ENCODE measurements at places on chromosomes 5 and 9.

DNA sequence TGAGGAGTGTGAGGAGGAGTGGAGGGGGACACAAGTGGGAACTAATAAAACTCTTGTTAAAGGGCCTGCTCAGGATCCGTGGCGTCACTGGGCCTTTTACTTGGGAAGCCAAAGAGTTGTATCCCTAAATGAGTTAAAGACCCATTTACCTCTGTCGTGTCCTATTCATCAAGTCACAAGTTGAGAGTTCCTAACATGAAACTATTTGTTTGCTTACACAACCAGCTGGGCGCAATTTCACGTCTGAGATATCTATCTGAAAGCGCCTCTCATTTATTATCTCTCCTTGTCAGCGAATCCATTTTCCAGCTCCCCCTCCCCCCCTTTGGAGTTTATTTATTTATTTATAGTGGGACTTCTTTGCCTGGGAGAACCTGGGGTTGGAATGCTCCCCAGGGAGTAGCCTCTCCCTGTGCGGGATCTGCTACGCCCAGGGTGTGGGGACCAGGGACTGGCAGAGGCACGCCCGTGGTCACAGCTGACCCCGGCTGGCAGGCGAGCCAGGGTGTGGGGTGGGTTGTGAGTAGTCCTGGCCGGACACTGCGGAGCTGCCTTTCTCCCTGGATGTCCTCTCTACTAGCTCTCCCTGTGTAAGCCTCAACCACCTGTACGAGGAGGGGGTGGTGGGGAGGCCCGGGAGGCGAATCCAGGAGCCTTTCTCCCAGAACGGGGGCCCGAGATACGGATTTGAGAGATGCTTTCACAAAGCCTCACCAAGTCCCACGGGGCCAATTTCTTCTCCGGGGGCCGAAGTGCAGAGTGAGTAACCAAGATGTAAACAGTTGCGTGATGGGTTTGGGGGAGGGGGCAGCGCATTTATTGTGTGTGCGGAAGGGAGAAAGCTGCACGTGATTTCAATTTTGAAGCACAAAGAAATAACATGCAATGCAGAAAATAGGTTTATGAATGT, 15.3 kb downstream of the NR2F1 start:
- DNase-seq = no peak

GRCh38 chr5:57503433-57503832, 20.8 kb upstream of the ACTBL2 start:
- DNase-seq = no peak

DNA sequence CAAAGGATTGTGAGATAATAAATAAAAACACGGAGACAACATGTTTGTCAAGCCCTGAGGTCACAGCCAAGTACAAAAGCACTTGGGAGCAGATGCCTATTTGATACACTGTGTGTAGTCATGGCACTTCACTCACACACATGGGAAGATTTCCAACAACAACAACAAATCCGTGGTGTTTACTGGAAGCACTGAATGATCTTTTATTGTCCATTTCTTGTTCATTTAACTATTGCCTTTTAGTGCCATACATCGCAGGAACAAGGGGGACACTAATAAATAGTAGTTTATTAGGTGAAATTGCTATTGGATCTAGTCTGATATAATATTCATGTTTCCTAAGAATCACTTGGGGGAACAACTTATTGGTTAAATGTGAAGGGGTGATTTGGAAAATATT, 20.4 kb upstream of the GDNF start:
- DNase-seq = no peak

GRCh38 chr5:129078247-129078646, 16.3 kb upstream of the ISOC1 start:
- no peak for DNase-seq

DNA sequence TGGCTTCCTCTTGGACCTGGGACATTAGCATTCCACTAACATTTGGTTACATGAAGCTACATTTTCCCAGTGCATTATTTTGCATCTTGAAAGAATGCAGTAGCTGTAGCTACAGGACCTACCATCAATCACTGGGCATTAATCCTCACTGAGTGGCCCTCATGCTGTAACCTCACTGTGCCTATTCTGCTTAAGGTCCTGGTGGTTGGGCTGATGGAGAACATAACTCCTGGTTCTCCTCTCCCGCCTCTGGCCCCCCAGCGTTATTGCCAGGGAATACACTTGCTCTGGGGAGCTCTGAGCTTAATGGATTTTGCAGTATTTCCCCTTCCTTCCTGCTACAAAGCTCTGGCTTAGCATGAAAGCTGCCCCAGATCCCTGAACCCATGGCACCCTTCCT, 111.5 kb upstream of the EQTN start:
- no peak for DNase-seq

GRCh38 chr5:157157293-157157891, 8.7 kb downstream of the GARIN3 start:
- no peak for DNase-seq

DNA sequence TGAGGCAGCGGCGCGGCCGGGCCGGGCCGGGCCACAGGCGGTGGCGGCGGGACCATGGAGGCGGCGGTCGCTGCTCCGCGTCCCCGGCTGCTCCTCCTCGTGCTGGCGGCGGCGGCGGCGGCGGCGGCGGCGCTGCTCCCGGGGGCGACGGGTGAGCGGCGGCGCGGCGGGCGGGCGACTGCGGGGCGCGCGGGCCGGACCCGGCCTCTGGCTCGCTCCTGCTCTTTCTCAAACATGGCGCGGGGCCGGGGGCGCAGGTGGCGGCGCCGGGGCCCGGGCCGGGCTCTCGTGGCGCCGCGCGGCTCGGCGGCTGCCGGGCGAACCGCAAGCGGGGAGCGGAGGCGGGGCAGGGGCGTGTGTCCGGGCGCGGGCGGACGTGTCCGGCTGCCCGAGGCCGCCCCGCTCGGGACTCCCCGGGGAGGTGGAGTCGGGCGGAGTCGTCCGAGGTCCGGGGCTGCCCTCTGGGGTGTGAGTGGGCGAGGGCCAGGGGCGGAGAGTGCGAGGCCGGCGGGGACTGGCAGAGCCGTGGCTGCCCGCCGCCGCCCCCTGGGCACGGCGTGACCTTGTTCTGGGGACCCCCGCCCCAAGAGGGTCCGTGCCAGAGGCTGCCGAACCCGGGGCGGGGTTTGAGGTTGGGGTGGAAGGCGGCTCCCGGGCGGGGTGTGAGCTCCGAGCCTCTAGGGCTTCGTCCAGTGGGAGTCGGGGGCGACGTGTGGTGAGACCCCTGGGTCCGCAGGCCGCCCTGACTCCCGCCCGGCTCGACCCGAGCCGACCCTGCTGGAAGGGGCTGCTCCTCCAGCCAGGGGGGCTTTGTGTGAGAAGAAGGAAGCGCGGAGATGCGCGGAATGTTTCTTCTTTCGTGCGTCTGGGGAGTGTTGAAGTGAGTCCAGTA, 485 bp downstream of the TGFBR1 start:
- DNase-seq = no peak

DNA sequence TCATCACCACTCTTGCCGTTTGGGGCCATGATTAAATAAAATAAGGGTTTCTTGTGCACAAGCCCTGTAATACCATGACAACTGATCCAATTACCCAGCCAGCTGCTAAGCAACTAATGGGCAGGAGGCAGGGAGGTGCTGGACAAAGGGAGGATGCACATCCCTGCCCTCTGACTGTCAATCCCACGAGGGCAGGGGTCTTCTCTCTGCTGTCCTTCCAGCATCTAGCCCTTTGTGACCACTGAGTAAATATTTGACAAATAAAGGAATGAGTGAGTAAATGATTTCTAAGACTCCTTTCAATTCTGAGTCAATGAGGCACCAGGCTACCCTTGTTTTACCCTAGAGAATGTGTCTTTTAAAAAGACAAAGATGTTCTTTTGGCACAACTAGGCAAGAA, 247.1 kb downstream of the SYK start:
- no peak for DNase-seq

- DNase-seq = no peak
Measured at GRCh38 chr9:113501852-113502251, 38.3 kb downstream of the RGS3 start.

DNA sequence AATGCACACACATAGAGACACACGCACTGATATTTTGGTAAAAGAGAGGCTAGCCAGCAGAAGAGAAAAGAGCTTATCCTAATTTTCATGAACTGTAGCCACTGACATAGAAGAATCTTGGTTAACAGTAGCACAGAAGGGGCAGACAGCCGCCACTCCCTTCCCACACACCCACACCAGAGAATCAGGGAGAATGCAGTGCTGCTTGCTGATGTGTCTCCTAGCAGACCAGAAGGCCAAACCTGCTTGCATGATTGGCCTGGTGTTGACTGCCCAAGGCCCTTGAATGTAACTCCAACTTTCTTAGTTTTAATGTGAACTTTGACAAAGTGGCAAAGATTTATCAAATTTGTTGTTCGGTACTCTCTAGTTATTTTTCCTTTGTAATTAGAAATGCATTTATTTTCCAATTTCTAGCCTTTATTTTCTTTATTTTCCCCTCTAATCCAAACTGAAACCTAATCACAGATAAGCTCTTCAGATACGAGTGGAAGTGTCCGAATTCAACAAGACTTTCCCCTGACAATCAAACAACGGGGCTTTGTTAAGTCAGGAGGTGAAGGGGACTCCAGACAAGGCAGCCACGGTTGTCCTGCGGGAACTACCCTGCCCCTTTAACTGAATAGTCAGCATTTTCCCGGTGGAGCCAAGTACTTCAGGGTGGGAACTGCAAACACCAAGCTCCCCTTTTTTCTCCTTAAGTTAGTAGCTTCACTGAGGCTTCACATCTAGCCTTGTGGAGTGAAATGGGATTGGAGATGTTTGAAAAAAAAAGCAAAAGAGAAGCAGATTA, 81.9 kb upstream of the CTSL start:
- DNase-seq = no peak

DNA sequence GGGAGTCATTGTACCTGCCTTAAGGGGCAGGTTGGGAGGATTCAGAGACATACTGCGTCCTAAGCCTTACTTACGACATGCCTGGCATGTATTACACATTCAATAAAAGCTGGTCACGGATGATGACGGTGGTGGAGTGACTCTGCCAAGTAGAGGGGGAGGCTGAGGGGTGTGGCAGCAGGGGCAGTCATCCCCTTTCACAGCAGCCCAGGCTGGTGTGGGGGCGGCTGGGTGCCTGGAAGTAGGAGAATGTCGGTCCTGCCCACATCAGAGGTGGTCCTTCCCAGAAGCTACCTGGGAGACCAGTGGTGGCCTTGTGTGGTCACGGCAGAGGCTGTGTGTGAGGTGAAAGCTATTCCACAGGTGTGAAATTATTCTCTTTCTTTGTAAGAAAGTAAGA, 8.9 kb downstream of the ZBTB34 start:
- DNase-seq = no peak

DNA sequence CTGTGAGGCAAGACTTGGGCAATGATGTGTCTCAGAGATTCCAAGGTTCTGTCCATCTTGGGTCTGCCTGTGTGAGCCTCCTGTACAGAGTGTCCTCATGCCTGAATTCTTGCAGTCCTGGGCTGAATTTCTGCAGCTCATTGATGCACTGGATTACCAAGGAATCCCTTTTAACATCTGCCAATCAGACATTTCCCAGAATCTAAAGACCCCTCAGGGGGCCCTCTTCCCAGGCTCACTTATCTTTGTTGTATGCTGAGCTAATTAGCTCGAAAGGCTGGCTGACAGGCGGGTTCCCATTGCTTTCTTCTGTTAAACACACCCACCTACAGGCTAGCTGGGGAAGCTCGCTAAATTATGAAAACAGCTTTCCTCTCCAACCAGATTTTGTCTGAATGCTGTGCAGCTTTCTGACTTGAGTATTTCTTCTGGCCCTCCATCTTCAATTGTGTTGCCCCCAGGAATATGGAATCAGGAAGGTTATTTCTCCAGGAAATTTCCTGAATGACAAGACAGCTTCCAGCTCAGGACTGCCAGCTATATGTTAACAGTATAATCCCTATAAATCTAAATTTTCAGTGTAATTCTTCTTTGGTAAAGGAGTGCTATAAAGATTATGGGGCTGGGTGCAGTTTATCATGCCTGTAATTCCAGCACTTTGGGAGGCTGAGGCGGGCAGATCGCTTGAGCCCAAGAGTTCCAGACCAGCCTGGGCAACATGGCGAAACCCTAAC, at the start of gene LIX1:
LIX1 (minus strand) TSS at position 91 of the 734 bp plus-strand sequence; CDS start at position 56, 35 bp downstream.
- peak; percentile 52 for DNase-seq

DNA sequence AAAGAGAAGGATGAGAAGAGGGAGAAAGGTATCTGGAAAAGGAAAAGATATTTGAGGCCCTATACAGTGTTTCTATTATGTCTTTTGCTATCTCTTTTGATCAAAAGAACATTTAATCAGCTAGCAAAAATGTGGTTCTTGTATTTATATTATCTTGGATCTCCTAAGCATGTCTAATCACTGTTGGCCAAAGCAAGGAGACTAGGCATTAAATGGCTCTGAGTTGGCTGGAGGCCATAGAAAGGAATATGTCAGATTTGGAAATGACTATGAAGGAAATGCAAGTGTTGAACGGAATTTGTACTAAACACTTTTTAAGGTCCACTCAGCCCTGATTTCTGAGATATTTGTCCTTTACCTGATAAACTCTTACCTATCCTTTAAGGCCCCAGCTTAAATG, 22.4 kb upstream of the THG1L start:
- no peak for DNase-seq

GRCh38 chr9:131260751-131261452, 15.4 kb downstream of the FAM78A start:
- no peak for DNase-seq

DNA sequence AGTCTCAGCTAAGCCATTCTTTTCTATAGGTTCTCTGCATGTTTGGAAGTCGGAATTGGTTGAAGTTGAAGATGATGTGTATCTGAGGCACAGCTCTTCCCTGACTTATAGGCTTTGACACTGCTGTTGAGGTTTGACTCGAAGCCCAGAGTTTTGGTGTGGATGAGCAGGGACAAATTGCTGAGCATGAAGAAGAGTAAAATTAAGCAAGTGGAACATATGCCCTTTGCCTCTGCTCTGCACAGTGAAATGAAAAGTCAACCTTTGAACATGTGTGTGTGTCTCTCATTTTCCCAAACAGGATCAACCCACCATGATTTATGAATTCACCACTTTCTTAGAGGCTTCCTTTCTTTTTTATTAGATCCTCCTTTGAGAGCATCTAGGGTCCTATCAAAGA, 8.5 kb downstream of the HMHB1 start:
- DNase-seq = no peak

- no peak for DNase-seq
Measured at GRCh38 chr9:89402695-89403427, 84.6 kb downstream of the SECISBP2 start.

GRCh38 chr5:155897761-155898160, 429.2 kb upstream of the SGCD start:
- no peak for DNase-seq

DNA sequence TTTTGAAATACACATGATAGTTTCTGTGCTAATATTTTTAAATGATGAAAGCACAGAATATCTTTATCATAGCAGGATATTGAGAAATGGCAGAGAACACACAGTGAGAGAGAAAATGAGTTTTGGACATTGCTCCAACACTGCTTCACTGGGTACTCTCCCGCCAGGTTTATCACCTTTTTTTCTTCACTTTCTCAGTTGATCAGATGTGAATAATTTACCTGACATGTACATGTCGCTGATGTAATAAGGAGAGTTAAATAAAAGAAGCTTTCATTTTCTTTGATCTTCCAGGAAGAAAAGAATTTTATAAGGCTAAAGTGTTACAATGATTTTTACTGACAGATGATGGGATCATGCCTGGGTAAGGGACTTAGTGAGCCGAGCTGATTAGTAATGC, 134.5 kb downstream of the ALDH1A1 start:
- DNase-seq = no peak

Data from NCI-H1694 treated with DMSO at 0.1 percent for 48 hours (cell line).